Right renal cortex interstitium (tissue), 3 donors: ENCODE measurements at places on chromosomes 2 and 18.

DNA sequence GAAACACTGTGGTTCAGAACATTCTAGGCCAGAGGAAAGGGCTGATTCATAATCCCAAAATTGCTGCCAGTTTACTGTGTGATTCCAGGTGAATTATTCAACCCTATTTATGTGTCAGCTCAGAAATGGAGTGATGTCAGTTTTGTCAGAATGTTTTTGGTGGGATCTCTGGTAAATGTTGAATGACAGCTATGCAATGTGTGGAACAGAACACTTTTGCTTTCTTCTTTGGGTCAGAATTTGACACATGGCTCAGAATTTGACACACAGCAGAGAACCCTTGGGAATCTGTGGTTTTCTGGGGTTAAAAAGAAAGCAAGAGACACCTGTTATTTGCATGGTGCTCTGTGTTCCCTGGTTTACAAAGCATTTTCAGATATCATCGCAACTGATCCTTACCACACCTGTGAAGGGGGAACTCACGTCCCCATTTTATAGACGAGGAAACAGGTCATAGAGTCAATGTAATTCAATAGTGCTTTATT, 1.6 kb upstream of the MTA3 start:
- no peak for DNase-seq

DNA sequence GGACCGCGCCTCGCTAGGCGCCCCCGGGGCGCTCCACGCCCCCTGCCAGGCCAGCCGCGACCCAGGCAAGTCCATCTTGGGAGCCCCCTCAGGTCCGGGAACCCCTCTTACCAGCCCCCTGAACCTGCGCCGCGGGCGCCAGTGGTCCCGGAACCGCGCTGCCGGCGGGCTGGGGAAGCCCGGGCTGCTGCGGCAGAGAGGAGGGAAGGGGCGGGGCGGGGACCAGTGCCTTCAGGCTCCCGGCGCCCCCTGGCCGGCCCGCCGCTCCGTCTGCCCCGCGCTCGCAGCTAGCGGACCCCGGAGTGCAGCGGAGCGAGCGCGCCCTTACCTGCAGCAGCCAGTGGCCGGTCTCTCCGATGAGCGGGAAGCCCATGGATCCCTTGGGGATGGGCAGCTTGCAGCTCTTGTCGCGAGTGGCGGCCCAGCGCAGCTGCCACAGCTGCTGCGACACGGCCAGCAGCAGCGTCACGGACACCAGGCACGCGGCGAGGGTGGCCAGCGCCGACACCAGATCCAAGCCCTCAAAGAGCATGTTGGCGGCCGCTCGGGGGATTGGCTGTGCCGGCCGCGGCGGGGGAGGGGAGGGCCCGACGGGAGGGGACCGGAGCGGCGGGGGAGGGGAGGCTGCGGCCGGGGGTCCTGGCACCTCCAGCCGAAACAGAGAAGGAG, at the start of gene CYP26B1:
Gene CYP26B1 (minus strand): TSS at position 560 of the 669 bp plus-strand sequence. CDS start 28 bp downstream, at position 532.
- no peak for DNase-seq

DNA sequence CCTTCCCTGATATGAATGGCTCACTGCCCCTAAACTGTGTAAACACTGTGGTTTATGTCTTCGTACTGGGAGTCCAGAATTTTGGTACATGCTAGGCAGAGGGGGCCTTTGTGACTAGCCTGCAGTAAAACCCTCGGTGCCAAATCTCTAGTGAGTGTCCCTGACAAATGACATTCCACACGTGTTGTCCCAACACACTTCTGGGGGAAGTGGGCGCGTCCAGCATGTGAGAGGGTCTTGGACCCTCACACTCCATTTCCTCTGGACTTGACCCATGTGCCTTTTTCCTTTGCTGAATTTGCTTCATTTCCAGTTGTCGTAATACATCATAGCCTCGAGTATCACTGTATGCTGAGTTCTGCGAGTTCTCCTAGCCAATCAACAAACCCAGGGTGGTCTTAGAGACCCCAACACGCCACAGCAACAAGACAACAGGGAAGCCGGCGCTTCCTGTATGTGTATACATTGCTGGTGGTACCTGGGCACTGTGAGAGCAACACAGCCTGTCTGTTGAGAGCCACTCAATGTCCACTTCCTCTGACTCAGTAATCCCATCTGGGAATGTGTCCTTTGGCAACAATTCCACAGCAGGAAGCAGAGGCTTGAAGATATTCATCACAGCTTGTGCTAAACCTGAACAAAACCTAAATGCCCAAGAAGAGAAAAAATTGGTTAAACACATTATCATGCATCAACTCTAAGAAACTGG, 26.9 kb upstream of the SLC66A3 start:
- DNase-seq = no peak

- no peak for DNase-seq
Observed at GRCh38 chr18:8121942-8122480, 487.2 kb upstream of the RAB12 start.

DNA sequence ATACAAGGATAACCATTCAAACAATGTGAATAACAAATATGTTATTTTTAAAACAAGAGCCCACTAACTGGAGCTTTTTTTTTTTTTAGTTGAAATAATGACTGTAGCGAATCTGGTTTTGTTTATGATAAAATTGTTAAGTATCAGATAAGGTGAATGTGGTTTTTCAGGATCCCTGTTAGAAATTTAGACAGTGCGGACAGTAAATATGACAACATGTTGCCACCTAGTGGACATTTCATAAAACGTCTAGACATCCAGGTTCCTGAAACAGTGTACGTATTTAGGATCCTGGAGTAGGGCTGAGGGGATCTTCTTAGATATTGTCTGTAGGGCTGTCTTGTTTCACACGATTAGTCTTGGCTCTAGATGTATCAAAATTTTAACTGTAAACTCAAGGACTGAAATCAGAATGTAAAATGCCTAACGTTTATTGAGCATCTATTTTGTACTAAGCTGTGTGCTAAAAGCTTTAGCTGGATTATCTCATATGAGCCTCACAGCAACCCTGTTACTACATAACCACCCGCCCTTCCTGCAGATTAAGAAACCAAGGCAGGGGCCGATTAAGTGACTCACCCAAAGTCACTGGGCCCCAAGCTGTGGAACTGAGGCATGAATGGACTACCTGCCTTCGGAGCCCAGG, 23.9 kb upstream of the CCDC68 start:
- no peak for DNase-seq

- DNase-seq = no peak
Observed at GRCh38 chr2:181678861-181679543, 1.3 kb downstream of the NEUROD1 start.

DNA sequence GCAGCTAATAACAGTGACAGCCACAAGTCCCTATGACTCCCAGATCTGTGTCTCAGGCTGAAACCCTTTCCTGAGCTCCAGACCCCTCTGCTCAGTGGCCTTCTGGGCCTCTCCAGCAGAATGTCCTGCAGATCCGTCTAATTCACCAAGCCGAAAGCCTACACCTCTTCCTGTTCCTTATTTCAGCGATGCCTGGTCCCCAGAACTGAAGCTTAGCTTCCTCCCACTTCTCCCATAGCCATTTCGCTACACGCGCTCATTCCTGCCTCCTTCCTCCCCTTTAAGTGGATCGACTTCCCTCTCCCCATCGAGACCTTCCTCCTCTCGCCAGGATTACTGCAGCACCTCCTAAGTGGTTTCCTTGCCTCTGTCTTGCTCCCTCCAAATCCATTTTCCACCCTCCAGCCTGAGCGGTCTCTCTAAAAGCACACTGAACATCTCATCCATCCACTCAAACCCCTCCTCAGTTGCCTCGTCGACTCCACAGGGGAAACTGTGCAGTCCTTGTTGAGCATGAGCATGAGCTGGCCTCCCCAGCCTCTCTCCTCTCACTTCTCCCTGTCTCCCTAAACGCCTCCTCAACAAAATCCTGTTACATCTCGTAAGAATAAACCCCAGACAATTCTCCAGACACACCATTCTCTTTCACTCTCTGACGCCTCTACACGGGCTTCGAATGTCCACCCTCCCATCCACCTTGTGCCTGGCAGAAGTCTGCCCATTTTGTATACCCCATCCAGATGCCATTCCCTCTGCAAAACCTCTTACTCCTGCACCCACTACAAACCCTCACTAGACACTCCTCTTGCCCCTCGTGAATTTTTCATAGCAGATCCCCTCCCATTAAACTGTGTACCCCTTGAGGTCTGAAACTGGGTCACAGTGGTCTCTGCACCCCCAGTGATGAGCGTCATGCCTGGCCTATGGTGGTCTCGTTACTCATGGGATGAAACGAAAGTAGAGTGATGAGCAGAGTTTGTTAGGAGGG, 232.6 kb downstream of the ATAD2B start:
- no peak for DNase-seq

DNA sequence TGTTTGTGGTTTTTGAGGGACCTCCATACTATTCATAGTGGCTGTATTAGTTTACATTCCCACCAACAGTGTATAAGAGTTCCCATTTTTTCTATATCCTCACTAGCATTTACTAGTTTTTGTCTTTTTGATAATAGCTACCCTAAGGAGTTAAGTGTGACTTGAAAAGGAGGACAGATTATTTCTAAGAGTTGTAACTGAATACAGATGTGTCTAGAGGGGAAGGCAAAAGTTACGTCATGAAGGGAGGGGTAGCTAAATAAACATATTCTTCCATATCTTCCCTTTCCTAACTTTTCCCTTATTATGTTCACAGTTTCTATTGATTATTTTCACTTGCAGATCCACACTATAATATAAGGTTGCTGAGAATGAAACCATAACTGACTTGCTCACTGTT, 1315.7 kb upstream of the ZEB2 start:
- no peak for DNase-seq

DNA sequence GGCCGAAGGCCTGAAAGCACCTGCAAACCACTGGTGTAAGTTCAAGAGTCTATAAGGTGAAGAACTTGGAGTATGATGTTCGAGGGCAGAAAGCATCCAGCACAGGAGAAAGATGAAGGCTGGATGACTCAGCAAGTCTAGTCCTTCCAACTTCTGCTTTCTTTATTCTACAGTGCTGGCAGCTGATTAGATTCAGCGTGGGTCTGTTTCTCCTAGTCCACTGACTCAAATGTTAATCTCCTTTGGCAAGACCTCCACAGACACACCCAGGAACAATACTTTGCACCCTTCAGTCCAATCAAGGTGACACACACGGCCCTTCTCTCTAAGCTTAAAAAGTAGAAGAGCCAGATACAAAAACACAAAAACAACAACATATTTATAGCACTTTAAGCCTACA, 43.4 kb downstream of the NMS start:
- no peak for DNase-seq

- no peak for DNase-seq
Observed at GRCh38 chr18:70973626-70974025, 684.8 kb downstream of the SOCS6 start.

DNA sequence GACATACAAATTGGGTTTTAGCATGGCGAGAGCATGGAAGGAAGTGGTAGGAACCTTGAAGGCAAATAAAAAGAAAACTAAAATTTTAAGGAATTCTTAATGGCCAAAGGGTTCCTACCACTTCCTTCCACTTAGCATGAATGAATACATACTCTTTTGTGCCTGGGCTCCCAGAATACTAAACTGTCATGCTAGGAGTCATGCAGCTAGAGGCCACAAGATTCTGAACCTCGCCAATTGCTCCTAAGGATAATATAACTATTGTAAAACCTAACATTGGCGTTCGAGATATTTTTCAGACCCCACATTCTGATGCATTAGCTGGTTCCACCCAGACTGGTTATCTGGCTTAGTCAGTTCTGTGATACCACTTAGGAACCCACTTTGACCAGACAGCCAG, 38.6 kb upstream of the ARHGAP25 start:
- DNase-seq = no peak

- DNase-seq = no peak
Observed at GRCh38 chr2:182941919-182942318, 75.5 kb upstream of the FRZB start.

DNA sequence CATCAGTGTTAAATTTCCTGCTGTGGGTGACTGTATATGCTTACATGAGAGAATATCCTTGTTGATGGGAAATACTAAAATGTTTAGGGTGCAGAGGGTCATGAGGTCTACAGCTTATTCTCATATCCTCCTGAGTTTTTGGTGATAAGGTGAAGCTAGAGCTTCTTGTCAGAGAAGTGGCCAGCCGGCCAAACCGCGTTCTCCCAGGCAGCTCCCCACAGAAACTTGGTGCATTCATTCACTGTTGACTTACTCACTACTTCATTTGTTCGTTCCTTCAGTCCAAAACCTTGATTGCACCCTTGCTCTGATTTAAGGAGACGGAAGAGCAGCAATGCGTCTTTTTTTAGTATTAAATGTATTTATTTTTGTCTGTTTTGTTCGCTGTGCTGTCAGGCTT, 8.7 kb downstream of the SNED1 start:
- no peak for DNase-seq

GRCh38 chr18:32669549-32670165, 103.2 kb downstream of the KLHL14 start:
- DNase-seq = no peak

DNA sequence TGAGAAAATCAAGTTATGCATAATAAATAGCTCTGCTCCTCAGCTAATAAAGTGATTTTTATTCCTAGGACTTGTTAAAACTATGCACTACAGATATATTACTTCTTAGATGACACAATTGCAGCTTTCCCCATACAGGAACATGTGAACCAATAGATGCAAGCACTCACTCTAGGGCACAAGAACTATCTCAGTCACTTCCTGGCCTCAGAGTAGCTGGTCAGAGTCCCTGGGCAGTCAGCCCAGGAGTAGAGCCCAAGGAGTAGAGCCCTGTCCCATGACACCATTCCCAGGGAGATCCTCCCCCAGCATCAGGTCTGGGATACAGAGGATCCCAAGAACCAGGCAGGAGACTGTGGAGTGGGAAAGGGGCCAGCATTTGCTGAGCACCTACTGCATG, 2.7 kb downstream of the TNS1 start:
- DNase-seq = no peak

- no peak for DNase-seq
Observed at GRCh38 chr2:238857959-238858358, 10.1 kb downstream of the TWIST2 start.

- DNase-seq = no peak
Observed at GRCh38 chr18:59996370-59996966, 96.7 kb downstream of the PMAIP1 start.

DNA sequence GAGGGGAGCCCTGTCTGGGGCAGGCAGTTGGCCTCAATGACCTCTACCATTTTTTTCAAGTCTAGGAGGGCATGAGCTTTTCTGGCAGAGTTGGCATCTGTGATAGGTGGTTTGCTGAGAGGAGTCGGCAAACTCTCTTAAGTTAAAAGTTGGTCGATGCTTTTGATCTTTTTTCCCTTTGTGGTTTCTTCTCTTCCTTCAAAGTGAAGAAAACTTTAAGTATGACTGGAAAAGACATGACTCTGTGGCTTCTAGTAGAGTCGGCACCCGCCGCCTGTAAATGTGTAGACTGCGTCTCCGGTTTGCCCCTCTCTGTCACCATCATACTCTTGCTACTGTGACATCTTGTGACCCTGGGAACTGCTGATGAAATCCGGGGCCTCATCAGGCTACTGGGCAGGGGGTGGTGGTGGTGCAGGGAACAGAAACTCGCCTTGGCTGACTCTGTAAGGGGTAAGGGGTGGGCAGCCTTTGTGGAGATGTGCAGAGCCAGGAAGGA, 21.1 kb downstream of the INPP5D start:
- no peak for DNase-seq

DNA sequence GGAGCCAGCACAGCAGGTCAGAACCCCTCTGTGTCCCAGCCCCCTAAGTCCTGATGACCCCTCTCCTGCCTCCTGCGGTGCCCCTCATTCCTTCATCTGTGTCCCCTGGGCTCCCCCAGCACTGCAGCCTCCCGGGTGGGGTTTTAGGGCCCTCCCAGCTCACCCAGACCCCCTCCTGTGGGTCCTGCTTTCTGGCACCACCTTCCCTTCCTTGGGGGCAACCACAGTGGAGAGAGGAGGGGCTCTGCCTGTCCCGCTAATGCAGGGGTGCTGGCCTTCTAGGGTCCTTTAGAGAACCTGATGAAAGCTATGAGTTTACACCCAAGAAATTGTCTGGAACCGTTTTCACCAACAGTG, 42.7 kb upstream of the ALPP start:
- no peak for DNase-seq

GRCh38 chr2:23323917-23324680, 60.9 kb upstream of the KLHL29 start:
- DNase-seq = no peak
